AML-193 (cell line): ENCODE measurements at places on chromosomes 5 and 9.

GRCh38 chr9:72363236-72363635 lies 1.8 kb downstream of the ZFAND5 start:
- DNase-seq: no peak

GRCh38 chr9:101242651-101243050 lies 142.2 kb downstream of the BAAT start:
- DNase-seq: no peak

GRCh38 chr5:122218778-122219177 lies 89.4 kb downstream of the ZNF474 start:
- DNase-seq: no peak

- no peak for DNase-seq
These were observed 31.1 kb downstream of the MORN5 start for GRCh38 chr9:122190597-122191381.

DNA sequence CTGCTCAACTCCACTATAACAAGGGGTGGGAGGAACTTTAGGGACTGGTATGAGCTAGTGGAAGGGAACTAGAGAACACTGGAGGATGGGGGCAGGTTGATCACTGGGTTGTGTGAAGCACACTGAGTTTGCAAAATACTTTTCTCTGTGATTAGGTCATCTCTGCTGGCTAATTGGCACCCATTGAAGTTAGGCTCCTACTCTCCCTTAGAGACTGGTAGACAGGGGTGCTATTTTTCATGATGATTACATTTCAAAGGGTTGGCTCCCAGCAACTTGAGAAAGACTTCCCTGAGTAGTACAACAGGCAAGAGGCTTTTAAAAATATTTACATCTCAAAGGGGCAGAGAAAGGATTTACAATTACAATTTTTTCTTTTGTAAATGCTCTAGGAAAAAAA lies 50.4 kb upstream of the MTAP start:
- no peak for DNase-seq

DNA sequence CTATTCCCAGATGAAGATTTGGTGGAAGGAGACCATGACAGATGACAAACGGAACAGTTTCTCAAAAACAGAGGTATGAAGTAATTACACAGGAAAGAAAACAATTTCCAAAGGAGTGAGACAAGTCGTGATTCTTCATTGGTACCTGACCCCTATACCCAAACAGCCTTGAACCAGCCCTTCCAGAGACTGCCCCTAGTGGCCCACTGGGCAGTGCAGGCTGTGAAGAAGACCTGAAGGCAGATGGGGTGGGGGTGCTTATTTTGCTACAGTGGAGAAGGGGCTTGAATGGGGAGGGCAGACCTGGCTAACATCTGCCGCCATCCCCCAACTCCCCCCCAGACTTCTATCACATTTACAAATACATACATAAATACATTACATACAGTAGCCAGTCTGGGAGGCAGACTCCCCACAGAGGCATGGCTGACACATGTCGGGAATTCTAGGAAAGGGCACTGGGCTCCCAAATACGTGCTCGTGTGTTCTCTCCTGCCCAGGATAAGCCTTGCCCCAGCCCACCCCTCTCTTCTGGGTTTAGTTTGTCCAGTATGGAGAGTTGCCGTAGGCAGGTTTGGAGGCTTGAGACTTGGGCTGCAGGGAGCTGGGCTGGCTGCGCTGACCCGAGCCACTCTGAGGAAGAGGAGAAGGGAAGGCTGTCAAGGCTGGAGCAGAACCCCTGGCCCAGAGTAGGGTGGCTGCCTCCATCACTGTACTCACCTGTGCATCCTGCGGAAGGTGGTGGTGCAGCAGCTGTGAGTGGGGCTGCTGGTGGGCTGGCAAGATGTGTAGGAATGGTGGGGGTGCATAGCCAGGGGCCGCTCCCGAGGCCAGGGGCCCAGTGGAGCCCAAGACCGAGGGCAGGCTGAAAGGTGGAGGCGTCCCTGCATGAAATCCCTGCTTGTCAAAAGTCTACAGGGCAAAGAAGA lies 105.3 kb downstream of the UBE2R2 start:
- peak; percentile 13 for DNase-seq

- DNase-seq: no peak
These were observed 20.7 kb downstream of the ITGA1 start for GRCh38 chr5:52808316-52808901.

DNA sequence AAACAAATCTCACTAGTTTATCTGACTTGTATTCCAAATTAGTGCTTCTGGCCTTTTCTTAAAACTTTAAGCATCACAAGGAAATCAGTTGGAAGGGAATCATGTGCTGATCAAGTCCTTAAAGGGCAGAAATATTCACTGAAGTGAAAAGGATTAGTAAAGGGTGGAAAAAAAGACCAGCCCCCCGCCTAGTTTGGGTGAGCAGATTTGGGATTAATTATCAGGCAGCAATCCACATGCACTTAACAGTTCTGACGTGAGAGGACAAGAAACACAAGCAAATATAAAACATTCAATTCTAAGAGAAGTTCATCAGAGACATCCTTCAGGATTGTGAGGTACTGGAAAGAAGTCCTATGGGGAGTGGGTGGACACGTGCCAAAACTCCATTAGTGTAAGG lies at the start of gene TYRP1:
TYRP1 (plus strand) TSS at position 245 of the 400 bp plus-strand sequence. CDS start 612 bp downstream, outside the sequence.
- DNase-seq: no peak

- DNase-seq: no peak
These were observed 12.6 kb downstream of the SLC6A7 start for GRCh38 chr5:150202501-150202900.

DNA sequence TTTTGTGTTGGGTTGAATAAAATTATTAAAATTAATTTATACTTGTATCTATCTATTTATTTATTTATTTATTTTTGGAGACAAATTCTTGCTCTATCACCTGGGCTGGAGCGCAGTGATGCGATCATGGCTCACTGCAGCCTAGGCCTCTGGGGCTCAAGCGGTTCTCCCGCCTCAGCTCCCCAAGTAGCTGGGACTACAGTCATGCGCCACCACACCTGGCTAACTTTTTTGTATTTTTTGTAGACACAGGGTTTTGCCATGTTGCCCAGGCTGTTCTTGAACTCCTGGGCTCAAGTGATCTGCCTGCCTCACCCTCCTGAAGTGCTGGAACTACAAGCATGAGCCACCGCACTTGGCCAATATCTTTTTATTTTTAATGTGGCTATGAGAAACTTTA lies 134.7 kb upstream of the SPDL1 start:
- DNase-seq: no peak

- no peak for DNase-seq
These were observed 84.5 kb downstream of the GNAQ start for GRCh38 chr9:77946969-77947620.
